ENCODE measurements at places on chromosomes 5 and 9.

GRCh38 chr5:16595881-16596580, 20.8 kb downstream of the RETREG1 start:
- no peak for DNase-seq

GRCh38 chr5:163569284-163569683, 63.9 kb downstream of the MAT2B start:
- DNase-seq = no peak

DNA sequence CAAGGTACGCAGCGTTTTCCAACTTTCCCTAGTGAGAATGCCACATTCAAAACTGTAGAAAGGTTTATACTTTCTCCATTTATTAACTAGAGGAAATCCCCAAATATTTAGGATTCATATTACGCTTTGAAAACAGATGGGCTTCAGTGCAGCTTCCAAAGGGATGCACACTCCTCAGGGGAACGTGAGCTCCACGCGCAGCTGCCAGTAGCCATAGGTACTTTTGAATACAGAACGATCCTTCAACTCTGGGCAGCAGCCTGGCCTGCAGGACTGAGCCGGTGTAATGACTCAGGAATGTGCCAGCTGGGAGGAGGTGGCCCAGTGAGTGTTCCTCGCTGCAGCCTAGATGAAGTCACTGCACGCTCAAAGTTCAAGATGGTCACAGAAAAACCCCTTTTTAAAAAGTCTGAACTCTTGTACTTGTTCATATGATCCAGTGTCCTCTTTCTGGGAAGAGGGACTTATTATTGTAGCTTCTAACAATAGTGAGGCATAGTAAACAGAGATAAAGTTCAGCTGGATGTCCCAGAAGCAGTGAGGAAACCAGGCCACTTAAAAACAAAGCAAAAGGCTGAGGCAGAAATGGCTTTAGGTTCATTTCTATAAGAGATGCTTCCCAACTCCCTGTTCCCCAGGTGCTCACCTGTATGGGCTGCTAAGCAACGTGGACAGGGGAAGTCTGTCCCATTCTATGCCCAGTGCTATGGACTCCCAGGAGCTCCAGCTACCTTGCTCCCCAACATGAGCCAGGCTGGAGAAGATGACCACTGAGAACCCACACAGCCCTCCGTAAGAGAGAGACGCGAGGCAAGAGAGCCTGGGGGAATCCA, 130.0 kb downstream of the LHFPL2 start:
- DNase-seq = no peak

GRCh38 chr9:33380390-33381094, 21.8 kb downstream of the AQP7 start:
- DNase-seq = no peak
